ENCODE measurements at places on chromosomes 5 and 9. TPM values are rescaled to one million over a fixed set of nuclear protein-coding genes. Genes with fewer than 3 reads are reported as not detected.

IL9 gene
- total RNA-seq = not detected

UCK1 gene
- 15.9 TPM for total RNA-seq

SURF6 gene
- total RNA-seq = 11.4 TPM

BAAT gene
- total RNA-seq = not detected

ISCA1 gene
- 70.4 TPM for total RNA-seq

Measured in A172 (cell line).